ENCODE measurements at places on chromosomes 12 and 14.

- no peak for DNase-seq
These were observed 233.6 kb upstream of the E2F7 start for GRCh38 chr12:77299001-77299400.

- peak; percentile 71 for DNase-seq
These were observed at the start of gene PELI2 for GRCh38 chr14:56117765-56118610. Gene PELI2 (plus strand): TSS chr14:56118411. CDS start chr14:56118661, 250 bp downstream.

- DNase-seq = no peak
These were observed 33.9 kb downstream of the CCDC63 start for GRCh38 chr12:110880651-110881050.

DNA sequence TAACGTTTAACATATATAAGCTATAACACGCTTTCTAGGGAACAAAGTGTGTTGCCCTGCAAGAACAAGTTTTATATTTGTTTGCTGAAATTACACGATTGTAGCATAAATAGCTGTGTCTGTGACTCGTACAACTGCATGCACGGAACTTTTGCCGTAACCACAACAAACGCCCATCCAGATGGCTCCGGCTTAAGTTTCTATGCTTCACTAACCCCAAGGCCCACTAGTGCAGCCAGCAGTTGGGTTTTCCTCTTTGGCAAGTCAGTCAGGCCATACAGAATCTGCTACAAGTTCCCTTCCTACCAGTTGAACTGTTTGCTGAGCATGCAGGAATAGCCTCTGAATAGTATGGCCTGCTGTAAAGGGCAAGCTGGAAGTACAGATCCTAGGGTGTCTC lies 12.1 kb downstream of the CSRP2 start:
- peak; percentile 70 for DNase-seq

GRCh38 chr12:33977887-33978286 lies 44.4 kb upstream of the ALG10 start:
- no peak for DNase-seq

GRCh38 chr14:22469538-22470303 lies 119.3 kb downstream of the DAD1 start:
- no peak for DNase-seq

DNA sequence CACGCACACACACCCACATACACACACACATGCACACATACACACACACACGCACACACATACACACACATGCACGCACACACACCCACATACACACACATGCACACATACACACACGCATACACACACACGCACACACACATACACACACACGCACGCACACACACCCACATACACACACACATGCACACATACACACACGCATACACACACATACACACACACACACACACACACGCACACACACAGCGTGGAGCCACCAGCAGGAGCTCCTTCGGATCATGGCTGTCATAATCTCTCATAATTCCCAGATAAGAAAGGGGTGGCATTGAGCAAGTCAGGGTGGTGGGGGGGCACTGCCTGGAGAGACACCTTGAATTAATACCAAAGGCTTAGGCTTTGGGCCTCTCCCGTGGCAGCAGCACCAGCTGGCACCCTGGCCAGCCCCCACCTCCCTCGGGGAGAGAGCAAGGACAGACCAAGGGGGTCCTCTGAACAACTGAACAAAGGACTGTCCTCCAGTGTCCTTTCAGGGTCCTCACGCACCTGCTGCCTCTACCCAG lies 21.9 kb downstream of the ANO2 start:
- no peak for DNase-seq

- no peak for DNase-seq
These were observed 308.2 kb upstream of the AMIGO2 start for GRCh38 chr12:47387994-47388393.

GRCh38 chr12:70398002-70398401 lies 31.9 kb downstream of the KCNMB4 start:
- DNase-seq = no peak

GRCh38 chr14:70671652-70672644 lies 30.2 kb downstream of the TTC9 start:
- DNase-seq = no peak

DNA sequence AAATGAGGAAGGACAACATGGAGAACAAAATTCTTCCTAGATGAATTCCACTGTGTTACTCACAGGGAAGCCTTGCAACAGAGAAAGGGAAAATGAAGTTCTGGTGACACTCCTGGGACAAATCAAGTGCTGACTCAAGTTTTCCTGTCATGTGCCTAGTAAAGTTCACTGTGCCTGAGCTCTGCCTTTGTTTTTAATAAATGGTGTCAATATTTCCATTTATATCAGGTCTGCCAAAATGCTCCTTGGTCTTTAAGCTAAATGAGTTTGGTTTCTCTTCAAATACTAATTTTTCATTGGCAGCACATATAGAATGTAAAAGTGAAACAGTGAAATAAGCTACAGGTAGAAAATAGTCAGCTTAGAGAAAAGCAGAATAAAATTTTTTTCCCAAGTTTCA lies 33.0 kb downstream of the HIGD1C start:
- no peak for DNase-seq

GRCh38 chr12:24554612-24555295 lies 394.1 kb downstream of the BCAT1 start:
- peak; percentile 7 for DNase-seq

GRCh38 chr12:124745891-124746570 lies 117.6 kb downstream of the SCARB1 start:
- DNase-seq = peak; percentile 70

GRCh38 chr12:94900496-94900895 lies 103.0 kb downstream of the NDUFA12 start:
- no peak for DNase-seq

- no peak for DNase-seq
These were observed 18.6 kb downstream of the LTBP2 start for GRCh38 chr14:74593241-74593953.

DNA sequence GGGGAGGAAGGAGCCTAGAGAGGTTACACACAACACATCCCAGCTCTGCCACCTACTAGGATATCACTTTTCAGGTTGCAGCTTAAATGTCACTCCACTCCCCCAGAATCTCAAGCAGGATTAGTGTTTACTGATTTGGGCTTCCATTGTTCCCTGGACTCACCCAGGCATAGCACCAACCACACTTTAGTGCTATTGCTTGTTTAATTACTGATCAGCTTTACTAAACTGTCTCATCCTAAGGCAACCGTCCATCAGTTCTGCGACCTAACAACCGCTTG lies 6.1 kb upstream of the KRT18 start:
- no peak for DNase-seq

GRCh38 chr12:93683410-93683809 lies 6.2 kb downstream of the CRADD start:
- no peak for DNase-seq

GRCh38 chr12:106879612-106880011 lies 76.1 kb upstream of the TMEM263 start:
- no peak for DNase-seq

- DNase-seq = no peak
These were observed 133.1 kb downstream of the SLC5A8 start for GRCh38 chr12:101076921-101077320.

GRCh38 chr14:38958589-38958988 lies 144.4 kb downstream of the SEC23A start:
- no peak for DNase-seq

Measured in NCI-H524 treated with DMSO at 0.1 percent for 48 hours (cell line).